ENCODE measurements at places on chromosomes 5 and 9.

DNA sequence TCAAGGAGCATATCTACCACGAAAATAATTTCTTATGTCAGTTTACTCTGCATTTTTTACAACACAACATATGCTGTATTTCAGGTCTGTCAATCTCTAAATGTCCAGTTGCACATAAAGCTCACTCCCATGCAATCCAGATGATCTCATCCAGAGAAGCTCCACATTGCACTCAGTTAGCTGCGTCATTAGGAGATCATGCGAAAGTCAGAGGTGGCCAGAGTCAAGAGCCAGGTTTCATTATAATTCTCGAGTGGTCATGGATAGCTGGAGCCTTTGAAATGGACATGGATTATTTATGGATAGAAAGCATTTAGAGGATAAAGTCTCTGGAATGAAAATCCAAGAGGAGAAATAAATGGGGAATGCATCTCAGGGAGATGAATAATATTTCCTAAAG is 232.3 kb downstream of the GAS1 start:
- DNase-seq, result no peak

DNA sequence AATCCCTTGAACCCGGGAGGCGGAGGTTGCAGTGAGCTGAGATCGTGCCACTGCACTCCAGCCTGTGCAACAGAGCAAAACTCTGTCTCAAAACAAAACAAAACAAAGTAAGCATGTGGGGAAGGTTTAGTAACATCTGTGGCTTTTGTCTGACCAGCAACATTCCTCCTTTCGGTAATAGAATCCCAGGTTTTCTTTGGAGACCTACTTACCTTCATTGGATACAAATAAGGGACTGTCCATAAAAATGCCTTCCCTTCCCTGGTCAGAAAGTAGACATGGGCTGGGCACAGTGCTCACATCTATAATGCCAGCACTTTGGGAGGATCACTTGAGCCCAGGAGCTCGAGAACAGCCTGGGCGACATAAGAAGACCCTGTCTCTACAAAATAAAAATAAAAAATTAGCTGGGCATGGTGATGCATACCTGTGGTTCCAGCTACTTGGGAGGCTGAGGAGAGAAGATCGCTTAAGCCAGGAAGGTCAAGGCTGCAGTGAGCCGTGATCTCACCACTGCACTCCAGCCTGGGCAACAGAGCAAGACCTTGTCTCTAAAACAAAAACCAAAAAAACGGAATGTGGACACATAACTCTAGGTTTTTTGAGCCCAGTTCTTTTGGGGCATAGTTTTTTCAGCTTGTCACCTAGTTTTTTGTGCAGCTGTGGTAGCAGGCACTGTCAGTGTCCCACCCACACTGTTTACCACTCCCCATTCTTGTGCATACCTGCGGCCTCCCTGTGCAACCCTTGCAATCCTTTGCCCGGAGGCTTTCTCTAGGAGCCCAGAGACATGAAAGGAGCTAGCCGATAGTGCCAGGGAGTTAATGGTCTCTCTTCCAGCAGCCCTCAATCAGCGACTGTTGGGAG is 9.0 kb upstream of the SPINK4 start:
- DNase-seq, result no peak

- DNase-seq, result no peak
These were observed 24.9 kb downstream of the TAS2R1 start for GRCh38 chr5:9605041-9605838.

DNA sequence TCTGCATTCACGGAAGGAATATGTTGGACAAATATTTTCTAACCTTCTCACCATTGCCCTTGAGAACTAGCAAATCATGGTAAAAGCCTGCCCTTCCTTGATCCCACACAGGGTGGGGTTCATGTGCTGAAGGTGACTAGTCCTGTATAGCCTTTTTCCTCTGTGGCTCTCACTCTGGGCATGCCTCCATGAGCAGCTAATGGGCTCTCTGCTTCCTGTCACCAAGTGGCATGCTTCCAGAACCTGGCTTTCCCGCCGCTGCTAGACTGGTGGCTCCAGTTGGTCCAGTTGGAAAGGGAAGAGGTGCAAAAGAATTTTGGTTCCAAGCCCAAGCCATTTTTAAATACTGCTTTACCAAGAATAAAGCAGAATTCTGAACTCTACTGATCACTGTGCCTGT is 35.5 kb downstream of the FBXO10 start:
- DNase-seq, result no peak

DNA sequence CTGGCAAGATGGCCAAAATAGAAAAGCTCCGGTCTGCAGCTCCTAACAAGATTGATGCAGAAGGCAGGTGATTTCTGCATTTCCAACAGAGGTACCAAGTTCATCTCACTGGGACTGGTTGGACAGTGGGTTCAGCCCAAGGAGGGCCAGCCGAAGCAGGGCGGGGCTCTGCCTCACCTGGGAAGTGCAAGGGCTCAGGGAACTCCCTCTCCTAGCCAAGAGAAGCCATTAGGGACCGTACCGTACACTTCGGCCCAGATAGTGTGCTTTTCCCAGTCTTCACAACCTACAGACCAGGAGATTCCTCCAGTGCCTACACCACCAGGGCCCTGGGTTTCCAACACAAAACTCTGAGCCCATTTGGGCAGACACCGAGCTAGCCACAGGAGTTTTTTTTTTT is 277.8 kb downstream of the SLCO4C1 start:
- DNase-seq, result no peak

GRCh38 chr5:112555691-112556090 is 136.6 kb upstream of the EPB41L4A start:
- no peak for DNase-seq

GRCh38 chr5:96752341-96753016 is 55.3 kb downstream of the ERAP1 start:
- DNase-seq, result no peak

DNA sequence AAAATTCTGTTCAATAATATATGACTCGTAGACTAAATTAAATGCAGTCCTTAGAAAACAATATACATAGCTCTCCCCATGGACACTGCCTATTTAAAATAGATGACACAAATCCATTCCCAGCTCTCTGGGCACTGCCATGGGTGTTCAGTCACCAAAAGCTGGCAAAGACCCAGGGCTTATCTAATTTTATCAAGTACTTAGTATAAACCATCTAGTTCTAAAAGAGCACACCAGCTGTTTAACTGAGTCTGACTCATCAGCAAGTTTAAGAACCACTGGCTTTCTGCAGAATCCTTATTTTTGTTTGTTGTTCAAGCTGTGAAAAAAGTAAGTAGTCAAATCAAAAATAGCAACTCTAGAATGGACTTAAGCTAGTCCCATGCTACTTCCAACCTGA is 107.6 kb downstream of the PLPP1 start:
- DNase-seq, result no peak

GRCh38 chr5:132050661-132051552 is 9.5 kb upstream of the IL3 start:
- no peak for DNase-seq

DNA sequence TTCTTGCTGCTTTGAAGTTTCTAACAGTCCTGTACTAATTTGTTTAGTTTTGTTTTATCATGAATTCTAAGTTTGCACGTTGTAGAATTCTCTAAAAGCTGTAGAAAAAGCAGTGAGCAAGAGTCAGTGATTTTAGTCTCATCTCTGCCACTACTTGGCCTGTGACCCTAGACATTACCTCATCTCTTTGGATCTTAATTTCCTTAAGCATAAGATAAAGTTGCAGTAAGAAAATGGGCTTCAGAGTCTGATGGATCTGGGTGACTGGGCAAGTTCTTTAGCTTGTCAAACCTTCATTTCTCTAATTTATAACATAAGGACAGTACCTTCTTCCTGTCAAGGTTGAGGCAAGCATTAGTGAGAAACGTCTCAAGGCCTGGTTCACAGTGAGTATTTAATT is 247.9 kb downstream of the DMRT2 start:
- no peak for DNase-seq

- DNase-seq, result no peak
These were observed 281.4 kb downstream of the SPOCK1 start for GRCh38 chr5:137217599-137218200.

DNA sequence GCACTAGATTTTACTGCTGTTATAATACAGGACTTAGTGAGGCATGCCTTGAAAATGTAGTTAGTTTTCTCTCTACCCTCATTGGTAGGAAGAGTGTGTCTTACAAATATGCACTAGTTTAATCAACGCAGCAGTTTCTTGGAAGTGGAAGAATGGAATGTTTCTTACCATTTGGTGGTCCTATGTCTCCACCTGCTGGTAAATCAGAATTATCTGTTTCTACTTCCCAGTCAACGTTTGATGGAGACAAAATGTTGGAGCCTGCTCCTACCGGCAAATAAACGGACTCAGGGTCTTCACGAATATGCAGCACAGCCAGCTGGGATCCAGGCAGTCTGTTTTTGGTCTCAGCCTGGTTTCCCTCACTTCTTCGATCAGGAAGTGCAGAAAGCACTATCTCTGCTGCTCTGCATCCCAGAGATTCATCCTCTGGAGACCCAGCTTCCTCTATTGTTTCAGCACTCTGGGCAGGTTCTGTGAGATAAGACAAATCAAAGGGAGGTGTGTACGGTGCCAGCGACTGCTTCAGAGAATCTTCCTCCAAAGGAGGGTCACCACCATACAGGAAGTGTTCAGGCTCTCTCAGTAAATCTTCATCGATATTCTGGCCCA is 59.5 kb upstream of the PCA3 start:
- DNase-seq, result no peak

DNA sequence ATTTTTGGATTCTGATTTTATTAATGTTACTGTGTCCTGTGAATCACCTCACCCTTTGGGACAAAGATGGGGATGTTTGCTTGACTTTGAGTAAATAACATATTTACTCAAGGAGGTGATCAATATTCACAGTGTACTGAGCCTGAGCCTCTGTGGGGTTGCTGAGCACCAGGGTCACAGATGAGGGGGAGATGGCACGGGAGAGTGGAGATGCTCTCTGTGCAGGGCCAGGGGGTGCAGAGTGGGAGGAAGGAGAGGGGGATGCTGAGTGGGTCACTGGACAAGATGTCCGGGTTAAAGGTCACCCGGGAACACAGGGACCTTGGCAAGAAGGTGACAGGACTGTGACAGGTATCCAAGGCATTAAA is 4.0 kb downstream of the SQSTM1 start:
- DNase-seq, result no peak

GRCh38 chr5:38796742-38797108 is 49.1 kb upstream of the OSMR start:
- no peak for DNase-seq

DNA sequence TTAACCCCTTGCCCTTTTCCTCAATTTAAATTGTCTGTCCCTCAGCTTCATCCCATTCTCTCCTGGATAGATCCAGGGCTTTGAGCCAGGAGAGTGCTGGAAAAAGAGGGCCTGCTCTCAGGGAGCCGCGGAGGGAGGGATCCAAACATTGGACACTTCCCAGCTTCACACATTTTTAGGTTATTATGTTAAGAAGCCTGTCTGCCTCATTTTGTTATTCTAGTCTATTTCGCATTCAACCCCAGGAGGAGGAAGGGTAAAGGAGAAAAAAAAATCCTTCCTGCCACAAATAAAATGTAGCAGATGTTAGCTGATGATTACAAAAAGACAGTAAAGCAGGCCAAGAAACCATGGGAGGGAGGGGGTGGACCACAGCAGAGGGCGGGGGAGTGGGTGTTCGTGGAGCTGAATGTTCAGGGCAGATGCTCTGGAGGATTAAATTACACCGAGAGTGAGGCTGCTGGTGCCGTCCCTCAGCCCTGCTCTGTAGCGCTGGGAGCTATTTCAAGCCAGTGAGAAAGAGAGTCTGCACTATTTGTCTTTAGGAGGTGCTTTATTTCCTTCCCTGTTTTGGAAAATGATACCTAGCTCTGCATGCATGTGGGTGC is 60.6 kb upstream of the ZFR start:
- DNase-seq, result no peak

DNA sequence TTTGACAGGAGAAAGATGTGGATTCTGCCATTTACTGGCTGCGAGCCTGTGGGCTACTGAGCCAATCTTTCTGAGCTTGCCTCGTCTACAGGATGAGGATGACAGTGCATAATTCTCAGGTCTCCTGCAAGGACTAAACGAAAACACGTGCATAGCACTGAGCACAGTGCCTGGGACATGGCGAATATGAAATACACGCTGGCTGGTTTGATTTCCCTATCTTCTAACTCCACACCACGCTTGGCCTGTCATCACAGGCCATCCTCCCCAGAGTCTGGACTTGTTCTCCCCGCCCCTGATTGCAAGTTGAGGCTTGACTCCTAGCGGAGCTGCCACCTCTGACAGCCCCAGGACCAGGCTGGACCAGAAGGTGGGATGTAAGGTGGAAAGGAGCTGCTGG is 37.9 kb downstream of the ARPC5L start:
- DNase-seq, result no peak

GRCh38 chr9:137167747-137168572 is 1.9 kb downstream of the LRRC26 start:
- no peak for DNase-seq

DNA sequence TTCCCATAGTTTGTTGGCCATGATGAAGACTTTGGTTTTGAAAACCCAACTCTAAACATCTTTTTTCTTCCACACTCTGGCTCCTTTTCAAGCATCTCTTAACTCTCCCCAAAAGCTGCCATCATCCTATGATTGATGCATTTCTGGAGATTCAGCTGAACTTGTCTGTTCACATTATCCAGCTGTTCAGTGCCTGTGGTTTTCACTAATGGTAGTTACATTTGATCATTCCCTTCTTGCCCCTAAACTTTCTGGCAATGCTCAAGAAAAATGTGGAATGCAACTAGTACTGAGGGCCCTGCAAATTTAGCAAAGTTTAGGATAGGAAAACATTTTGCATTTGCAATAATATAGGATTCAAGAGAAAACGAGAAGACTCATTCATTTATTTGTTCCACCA is 267.5 kb downstream of the ENC1 start:
- no peak for DNase-seq

DNA sequence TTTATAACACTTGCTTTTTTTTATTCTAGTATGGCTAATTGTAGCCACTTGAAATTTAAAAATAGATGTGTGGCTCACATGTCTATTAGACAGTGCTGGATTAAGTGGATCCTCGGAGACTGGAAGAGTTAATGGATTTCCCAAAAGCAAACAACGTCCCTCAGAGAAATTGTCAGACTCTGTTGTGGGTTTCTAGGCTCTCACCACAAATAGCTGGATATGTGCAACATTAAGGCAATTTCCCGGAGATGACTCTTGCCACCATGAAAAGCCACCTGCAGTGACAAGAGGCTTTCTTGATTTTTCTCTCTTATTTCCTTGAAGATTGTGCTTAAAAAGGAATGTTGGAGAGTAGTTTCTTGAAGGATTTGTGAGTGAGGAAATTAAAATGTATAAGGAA is 43.2 kb downstream of the TMEM167A start:
- no peak for DNase-seq

GRCh38 chr9:89721971-89722530 is 117.2 kb downstream of the GADD45G start:
- no peak for DNase-seq

DNA sequence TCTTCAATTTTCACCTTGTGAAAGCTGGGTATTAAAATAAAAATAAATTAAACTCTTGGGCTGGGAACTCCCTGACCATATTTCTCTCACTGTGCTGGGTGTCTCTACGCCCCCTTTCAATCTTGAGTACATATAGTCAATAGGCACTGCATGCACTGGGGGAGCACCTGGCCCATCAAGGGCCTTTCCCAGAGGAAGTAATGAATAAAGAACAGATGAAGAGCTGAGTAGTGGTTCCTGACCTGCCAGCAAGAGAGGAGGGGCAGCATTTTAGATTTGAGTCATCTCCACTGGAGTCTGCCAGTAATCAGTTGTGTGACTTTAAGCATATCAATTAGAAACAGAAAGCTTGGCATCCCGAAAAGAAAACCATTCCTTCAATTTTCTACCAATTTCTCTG is 6.2 kb downstream of the MAPKAP1 start:
- peak; percentile 25 for DNase-seq

GRCh38 chr5:645421-645820 is 33.3 kb downstream of the CEP72 start:
- no peak for DNase-seq
